ENCODE measurements at places on chromosomes 12 and 14.
A peak's percentile ranks its signal among the peaks of the same experiment; 100 is the strongest.

DNA sequence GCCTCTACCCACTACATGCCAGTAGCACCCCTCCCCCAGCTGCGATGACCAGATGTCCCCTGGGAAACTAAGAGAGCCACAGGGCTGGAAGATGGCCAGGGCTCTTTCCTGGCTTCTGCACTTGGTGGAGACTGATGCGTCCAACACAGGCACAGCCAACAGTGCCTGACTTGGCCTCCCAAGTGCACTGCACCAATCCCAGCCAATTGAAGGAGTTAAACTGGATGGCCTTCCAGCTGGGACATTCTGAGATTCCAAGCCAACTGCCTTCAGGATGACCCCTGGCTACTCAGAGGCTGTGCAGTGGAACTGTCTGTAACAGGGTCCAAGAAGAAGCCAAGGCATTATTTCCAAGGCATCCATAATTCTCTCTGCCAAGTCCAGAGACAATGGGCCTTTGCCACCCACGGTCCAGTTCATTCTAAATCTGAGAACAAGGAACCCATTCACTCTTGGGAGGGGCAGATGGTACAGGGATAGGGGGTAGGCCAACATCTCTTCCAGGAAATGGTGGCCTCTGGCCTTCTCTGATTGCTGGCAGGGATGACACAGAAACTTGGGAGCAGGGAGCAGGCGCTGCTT is 35.2 kb downstream of the PRIMA1 start:
- no peaks in the 10 kb centered on the region for H3K4me1 ChIP-seq
- no peak overlapping the region for H3K4me3 ChIP-seq
- H3K27ac ChIP-seq = no peak overlapping the region

DNA sequence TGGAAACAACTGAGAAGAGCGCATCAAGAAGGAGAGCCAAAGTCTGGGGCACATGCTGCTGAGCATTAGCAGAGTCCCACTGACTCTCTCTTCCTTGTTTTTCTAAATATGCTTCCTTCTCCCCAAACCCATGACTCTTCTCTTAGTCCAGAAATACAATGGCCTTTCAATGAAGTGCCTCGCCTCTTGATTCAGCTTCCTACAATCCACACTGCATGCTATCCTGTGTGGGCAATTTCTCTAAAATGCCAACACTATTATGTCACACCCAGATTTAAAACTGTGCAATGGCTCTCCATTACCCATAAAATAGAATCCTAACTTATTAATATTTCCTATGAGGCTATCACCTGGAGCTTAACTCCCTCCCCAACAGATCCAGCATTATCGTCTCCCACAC is 198.6 kb downstream of the RPAP3 start:
- no peak overlapping the region for H3K27ac ChIP-seq
- H3K27me3 ChIP-seq = no peaks in the 10 kb centered on the region
- DNase-seq = no peak
- H3K4me1 ChIP-seq = no peaks in the 10 kb centered on the region
- no peak overlapping the region for H3K4me3 ChIP-seq

DNA sequence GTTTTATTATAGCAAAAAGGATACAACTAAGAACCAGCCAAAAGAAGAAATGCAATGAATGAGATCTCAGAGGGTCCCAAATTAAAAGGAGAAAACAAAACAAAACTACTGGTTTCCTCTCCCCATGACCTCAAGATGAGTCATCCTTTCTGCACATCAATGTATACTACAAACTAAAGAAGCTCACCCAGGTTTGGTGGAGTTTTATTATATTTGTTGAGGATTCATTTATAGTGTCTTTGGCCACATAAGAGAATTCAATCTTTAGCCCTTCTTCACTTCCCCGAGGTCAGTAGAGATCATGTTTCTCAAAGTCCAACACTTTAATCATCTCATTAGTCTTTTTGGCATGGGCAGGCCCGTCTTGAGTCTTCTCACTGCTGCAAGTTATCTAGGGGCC is 210.6 kb downstream of the SLC6A15 start:
- H3K27me3 ChIP-seq = no peaks in the 10 kb centered on the region
- H3K27ac ChIP-seq = no peak overlapping the region
- no peak for DNase-seq
- H3K4me3 ChIP-seq = no peak overlapping the region
- H3K4me1 ChIP-seq = no peaks in the 10 kb centered on the region

DNA sequence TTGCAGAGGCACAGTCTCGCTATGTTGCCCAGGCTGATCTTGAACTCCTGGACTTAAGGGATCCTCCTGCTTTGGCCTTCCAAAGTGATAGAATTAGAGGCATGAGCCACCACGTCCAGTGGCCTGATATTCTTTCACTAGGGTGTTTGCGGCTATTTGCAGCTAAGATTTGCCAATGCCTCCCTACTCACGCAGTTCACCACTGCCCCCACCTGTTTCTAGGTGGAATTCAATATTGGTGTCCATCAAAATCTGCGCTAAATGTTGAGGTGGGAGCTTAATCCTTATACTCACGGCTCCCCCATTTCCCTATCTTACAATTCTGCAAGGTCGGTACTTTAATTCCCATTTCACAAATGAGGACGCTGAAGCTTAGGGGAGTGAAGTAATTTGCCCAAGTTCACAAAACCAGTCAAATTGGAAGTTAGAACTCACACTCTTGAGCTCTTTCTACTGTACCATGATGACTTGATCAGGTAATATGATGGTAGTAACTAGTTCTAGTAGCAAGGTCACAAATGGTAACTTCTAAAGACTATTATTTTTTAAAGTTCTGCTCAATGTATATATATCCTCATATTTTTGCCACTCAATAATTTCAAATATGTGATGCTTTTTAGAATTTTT is 22.1 kb upstream of the LRRC9 start:
- H3K27me3 ChIP-seq = no peaks in the 10 kb centered on the region
- peak; percentile 30 for DNase-seq
- H3K36me3 ChIP-seq = no peaks in the 10 kb centered on the region
- no peak overlapping the region for H3K27ac ChIP-seq

DNA sequence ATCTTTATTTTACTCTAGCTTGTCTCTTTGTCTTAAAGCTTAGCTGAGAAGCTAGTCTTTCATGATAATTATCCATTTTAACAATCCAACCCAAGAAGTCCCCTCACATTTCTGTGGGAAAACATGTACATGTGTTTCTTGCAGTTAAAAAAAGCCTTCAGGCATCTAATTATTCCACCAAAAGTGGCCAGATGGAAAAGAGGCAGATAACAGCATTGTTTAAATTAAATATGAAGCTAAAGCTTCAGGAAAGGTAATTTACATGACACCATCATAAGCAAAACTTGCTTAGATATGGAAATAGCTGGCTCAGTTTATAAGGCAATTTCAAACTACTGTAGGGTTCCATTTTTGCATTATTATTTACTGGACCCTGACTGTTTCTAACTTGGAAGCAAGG is 175.4 kb downstream of the UNC79 start:
- H3K36me3 ChIP-seq = no peaks in the 10 kb centered on the region
- no peak overlapping the region for H3K4me3 ChIP-seq
- no peak for DNase-seq
- no peaks in the 10 kb centered on the region for H3K27me3 ChIP-seq
- H3K4me1 ChIP-seq = no peaks in the 10 kb centered on the region

DNA sequence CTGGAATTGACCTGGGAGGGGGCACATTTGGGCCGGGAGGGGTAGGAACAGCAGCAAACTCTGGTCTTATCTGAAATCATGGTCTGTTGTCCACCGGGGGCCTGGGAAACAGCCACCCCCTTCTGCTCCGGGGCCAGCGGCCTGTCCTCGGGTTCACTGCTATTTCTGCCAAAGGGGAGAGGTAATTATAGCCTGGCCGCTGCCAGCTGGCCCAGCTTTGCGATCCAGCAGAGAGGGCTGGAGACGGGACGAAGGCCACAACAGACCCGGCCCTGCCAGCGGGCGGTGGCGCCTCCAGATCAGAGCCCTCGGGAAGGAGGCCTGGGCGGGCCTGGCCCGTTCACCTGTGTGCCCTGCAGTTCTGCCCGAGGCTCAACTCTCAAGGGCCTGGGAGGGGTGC is at the start of gene C14orf180:
Gene C14orf180, plus strand, starts transcription at position 258 of the 400 bp plus-strand sequence. CDS start 6,667 bp downstream, outside the sequence.
- H3K36me3 ChIP-seq = no peaks in the 10 kb centered on the region
- H3K4me3 ChIP-seq = no peak within 1 kb of the TSS
- DNase-seq = no peak
- H3K27ac ChIP-seq = no peak within 1 kb of the TSS

DNA sequence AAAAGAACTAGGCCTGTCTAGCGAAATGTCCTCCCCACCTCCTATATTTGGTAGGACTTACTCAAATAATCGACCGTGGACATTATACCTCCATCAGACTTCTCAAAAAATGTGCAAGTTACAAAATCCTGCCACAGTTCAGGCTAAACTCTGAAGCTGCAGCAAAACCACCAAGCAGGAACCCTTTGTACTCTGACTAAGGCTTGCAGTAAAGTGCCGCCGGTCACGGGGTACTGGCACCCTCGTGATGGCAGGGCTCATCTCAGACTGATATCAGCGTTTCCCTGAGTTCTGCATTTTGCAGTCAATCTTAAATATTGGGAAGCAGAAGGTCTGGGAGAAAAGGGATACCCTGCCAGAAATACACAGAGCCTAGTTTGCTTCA is 17.1 kb downstream of the SLC11A2 start:
- no peak overlapping the region for H3K4me3 ChIP-seq
- DNase-seq = peak; percentile 71

GRCh38 chr12:112961074-112961473 is 17.2 kb upstream of the OAS2 start:
- no peak overlapping the region for H3K27ac ChIP-seq
- no peaks in the 10 kb centered on the region for H3K27me3 ChIP-seq

DNA sequence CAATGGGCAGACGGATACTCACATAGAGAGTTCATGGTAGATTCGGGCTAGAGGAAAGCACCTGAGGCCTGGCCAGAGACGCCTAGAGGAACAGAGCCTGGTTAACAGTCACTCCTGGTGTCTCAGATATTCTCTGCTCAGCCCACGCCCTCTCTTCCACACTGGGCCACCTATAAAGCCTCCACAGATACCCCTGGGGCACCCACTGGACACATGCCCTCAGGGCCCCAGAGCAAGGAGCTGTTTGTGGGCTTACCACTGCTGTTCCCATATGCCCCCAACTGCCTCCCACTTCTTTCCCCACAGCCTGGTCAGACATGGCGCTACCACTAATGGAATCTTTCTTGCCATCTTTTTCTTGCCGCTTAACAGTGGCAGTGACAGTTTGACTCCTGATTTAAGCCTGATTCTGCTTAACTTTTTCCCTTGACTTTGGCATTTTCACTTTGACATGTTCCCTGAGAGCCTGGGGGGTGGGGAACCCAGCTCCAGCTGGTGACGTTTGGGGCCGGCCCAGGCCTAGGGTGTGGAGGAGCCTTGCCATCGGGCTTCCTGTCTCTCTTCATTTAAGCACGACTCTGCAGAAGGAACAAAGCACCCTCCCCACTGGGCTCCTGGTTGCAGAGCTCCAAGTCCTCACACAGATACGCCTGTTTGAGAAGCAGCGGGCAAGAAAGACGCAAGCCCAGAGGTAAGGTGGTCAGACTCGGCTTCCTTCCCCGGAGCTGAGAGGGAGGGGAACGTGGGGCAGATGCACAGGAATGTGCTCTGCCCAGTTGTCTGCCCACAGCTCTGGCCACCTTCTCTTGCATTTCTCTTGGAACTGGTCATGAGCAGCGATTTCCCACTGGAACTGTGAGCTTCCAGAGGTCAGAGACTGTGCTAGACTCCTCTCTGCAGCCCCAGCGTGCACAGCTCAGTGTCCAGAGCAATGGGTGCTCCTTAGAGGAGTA is at the start of gene CD4:
Gene CD4, plus strand, starts transcription at position 557 of the 953 bp plus-strand sequence. CDS start 10,611 bp downstream, outside the sequence.
- H3K27ac ChIP-seq = no peak within 1 kb of the TSS
- no peaks in the 10 kb centered on the region for H3K36me3 ChIP-seq
- H3K4me1 ChIP-seq = no peaks in the 10 kb centered on the region
- H3K4me3 ChIP-seq = no peak within 1 kb of the TSS
- no peaks in the 10 kb centered on the region for H3K27me3 ChIP-seq

DNA sequence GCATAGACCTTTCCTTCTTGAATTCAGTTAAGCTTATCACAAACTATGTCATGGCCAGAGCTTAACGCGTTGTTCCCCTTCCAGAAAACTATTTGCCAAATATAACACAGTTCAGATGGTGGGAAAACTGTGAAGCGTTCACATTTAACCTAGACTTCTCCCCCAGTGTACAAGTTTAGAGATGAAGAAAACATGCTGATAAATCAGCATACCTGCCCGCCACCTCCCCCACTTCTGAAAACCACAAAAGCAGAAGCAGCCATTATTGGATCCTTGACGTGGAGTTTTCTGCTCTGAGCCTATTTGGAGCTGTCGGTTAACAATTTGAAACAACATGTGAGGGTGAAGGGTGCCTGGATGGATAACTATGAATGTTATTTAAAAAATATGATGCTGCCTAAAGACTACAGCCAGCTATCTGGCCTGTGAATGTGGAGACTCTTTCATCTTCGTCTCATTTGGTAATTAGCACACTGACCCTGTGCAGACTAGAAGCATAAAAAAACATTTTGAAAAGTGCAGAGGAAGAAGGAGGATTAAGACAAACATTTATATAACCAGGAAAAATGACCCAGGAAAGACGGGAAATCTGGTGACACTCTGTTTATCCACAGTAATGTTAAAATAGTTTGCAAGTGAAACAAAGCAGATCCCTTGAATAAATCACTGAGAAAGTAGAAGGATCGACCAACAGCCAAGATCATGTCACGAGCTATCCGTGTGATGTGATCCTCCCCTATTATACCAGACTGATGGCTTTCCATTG is 408.2 kb downstream of the AEBP2 start:
- H3K4me1 ChIP-seq = no peaks in the 10 kb centered on the region
- no peak for DNase-seq
- H3K27ac ChIP-seq = no peak overlapping the region
- no peaks in the 10 kb centered on the region for H3K27me3 ChIP-seq
- no peak overlapping the region for H3K4me3 ChIP-seq
- no peaks in the 10 kb centered on the region for H3K36me3 ChIP-seq

DNA sequence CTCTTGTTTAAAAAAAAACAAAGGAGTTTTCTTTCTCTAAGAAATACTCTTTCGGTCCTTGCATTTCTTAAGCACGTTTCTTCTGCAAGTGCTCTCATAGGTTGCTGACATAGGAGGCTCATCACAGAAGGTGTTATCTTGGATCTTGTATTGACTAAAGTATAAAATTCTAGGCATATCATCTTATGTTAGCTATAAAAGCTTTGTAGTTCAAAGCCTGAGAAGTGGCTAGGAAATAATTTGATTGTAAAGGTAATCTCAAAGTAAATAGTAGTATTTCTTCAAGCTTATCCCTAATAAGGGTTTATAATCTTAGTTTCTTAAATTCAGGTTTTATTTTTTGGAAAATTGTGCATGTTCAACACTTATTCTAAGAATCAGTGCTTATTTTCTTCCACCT is 778.9 kb downstream of the TMTC2 start:
- no peaks in the 10 kb centered on the region for H3K4me1 ChIP-seq
- no peaks in the 10 kb centered on the region for H3K27me3 ChIP-seq
- no peaks in the 10 kb centered on the region for H3K36me3 ChIP-seq
- H3K4me3 ChIP-seq = no peak overlapping the region

- no peak overlapping the region for H3K4me3 ChIP-seq
- H3K27ac ChIP-seq = no peak overlapping the region
- H3K36me3 ChIP-seq = no peaks in the 10 kb centered on the region
Observed at GRCh38 chr14:104355101-104356019, 217.0 kb downstream of the KIF26A start.

DNA sequence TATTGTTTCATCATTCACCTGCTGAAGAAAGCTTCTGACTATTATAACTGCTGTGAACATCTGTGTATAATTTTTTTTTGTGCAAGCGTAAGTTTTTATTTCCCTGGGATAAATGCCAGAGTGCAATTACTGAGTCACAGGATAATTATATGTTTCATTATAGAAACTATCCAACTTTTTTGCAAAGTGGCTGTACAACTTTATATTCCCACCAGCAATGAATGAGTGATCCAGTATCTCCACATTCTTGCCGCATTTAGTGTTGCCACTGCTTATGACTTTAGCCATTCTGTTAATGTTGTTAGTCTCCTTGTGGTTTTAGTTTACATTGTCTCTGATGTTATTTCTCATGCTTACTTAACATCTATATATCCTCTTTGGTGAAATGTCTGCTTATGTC is 88.1 kb upstream of the CCDC175 start:
- no peak overlapping the region for H3K4me3 ChIP-seq
- no peak for DNase-seq
- H3K36me3 ChIP-seq = no peaks in the 10 kb centered on the region
- no peak overlapping the region for H3K27ac ChIP-seq
